ENCODE measurements at places on chromosomes 4 and X. TPM values are rescaled to one million over a fixed set of nuclear protein-coding genes. Genes with fewer than 3 reads are reported as not detected.

Gene DRP2
- total RNA-seq, result 0.23 TPM

Gene REELD1
- total RNA-seq, result not detected

Gene FRG2
- total RNA-seq, result not detected

Gene NAA11
- total RNA-seq, result not detected

Gene HSFX2
- not detected for total RNA-seq
